ENCODE measurements at places on chromosomes 3 and 15. TPM values are rescaled to one million over a fixed set of nuclear protein-coding genes. Genes with fewer than 3 reads are reported as not detected.

The IMPG2 gene
- 0.24 TPM for total RNA-seq

The ITIH3 gene
- 0.93 TPM for total RNA-seq

The CAV3 gene
- not detected for total RNA-seq

The EIF3J gene
- 51.2 TPM for total RNA-seq

The SLC27A2 gene
- 11.4 TPM for total RNA-seq

The QARS1 gene
- total RNA-seq, result 204 TPM

Measured in omental fat pad (tissue), 4 donors.